ENCODE measurements at places on chromosomes 5 and 9.

- H3K36me3 ChIP-seq, result no peaks in the 10 kb centered on the region
- DNase-seq, result no peak
- no peak overlapping the region for H3K27ac ChIP-seq
- no peak overlapping the region for H3K4me3 ChIP-seq
- H3K27me3 ChIP-seq, result no peaks in the 10 kb centered on the region
- H3K4me1 ChIP-seq, result no peaks in the 10 kb centered on the region
These were observed 334.1 kb upstream of the CD180 start for GRCh38 chr5:67530609-67531255.

GRCh38 chr5:154309805-154310204 lies 119.3 kb downstream of the GALNT10 start:
- no peak for DNase-seq
- H3K4me3 ChIP-seq, result no peak overlapping the region
- no peaks in the 10 kb centered on the region for H3K27me3 ChIP-seq
- H3K36me3 ChIP-seq, result no peaks in the 10 kb centered on the region
- H3K4me1 ChIP-seq, result no peaks in the 10 kb centered on the region

- H3K27ac ChIP-seq, result no peak overlapping the region
- DNase-seq, result no peak
- no peaks in the 10 kb centered on the region for H3K36me3 ChIP-seq
- H3K27me3 ChIP-seq, result no peaks in the 10 kb centered on the region
These were observed 86.3 kb upstream of the GCNT4 start for GRCh38 chr5:75138689-75139088.

DNA sequence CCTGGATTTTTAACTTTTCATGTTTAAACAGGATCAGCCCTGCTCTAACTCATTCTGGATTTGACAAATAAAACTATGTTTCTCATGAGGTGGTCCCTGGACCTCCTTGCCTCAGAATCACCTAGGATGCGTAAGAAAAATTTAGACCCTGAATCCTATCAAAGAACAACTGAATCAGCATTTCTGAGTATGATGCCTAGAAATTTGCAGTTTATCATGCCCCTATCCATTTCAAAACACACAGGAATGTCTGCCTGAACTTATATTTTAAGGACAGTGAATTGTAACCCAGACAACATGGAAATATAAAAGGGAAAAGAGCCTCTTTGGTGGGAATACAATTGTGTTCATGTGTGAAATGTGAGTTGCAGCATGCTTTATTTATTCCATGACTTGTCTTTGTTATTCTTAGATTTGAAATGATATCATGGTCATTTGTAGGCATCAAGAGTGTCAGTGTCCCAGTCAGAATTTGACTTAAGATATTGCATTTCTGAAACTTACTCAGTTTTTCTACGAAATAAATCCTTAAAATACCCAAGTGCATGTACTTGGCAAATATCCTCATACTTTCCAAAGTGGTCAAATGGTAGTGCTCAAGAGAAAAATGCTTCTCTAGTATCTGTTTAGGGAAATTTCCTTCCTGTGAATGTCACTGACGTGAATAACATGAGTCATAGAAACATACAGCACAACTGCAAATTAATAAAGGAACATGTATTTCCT lies 144.3 kb downstream of the GIN1 start:
- no peaks in the 10 kb centered on the region for H3K36me3 ChIP-seq
- no peak for DNase-seq
- no peaks in the 10 kb centered on the region for H3K27me3 ChIP-seq

- H3K4me1 ChIP-seq, result no peaks in the 10 kb centered on the region
- H3K4me3 ChIP-seq, result no peak overlapping the region
- H3K36me3 ChIP-seq, result no peaks in the 10 kb centered on the region
- H3K27me3 ChIP-seq, result no peaks in the 10 kb centered on the region
These were observed 155.0 kb upstream of the TSLP start for GRCh38 chr5:110916381-110917049.

DNA sequence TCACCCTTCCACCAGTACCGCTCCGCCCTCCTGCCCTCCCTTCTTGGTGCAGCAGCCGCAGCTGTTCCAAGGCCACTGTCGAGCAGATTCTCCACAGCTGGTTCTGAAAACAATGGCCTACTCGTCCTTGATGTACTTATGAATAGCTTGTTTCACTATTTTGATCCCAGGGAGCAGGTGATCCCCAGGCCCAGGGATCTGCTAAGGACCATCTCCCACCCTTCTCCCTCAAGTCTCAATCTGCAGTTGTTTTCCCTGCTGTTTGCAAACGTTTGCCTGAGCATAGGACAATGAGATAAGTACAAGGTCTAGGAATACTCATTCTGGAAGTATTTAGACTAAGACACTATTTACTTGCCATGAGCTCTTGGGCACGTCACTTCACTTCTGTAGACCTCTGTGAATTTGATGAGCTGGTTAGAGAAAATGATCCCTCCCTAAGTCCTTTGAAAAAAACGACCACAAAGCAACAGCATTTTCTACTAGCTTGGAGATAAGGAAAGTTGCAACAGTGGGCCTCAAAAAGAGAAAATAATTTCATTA lies 1.8 kb downstream of the LURAP1L start:
- H3K27ac ChIP-seq, result peak overlapping the region; percentile 89
- H3K27me3 ChIP-seq, result no peaks in the 10 kb centered on the region
- DNase-seq, result peak; percentile 90
- H3K36me3 ChIP-seq, result no peaks in the 10 kb centered on the region

DNA sequence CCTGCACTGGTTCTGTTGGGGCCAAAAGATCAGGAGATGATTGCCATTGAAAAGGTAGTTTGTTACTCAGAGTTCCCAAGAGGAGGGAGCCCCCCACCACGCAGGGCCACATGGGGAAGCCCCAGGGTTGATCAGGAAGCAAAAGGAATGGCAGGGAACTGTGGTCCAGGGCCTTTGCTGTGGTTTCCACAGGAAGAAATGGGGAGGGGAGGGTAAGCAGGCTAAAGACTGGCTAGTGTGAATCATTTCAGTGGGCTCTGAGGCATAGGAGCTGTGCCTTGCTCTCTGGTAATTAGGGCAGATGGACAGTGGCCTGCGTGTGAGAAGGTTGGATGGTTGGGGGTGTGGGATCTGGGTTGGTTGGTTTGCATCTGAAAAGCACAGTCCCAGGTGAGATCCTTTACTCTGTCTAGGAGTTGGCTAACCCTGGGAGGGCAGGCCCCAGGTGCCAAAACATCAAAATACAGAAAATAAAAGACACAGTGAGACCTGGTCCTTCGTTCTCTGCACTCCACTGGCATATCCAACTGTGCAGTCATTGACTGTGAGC lies 66.1 kb downstream of the PTPDC1 start:
- DNase-seq, result no peak
- H3K27ac ChIP-seq, result peak overlapping the region; percentile 18
- no peaks in the 10 kb centered on the region for H3K4me1 ChIP-seq
